ENCODE measurements at places on chromosomes 4 and X.

- DNase-seq = no peak
Measured at GRCh38 chrX:71618303-71618721, at the start of gene CXCR3. Gene CXCR3, minus strand, starts transcription at chrX:71618511. Its CDS starts 62 bp downstream, at chrX:71618449.

- no peak for DNase-seq
Measured at GRCh38 chr4:136864604-136865185, 667.6 kb downstream of the PCDH18 start.

DNA sequence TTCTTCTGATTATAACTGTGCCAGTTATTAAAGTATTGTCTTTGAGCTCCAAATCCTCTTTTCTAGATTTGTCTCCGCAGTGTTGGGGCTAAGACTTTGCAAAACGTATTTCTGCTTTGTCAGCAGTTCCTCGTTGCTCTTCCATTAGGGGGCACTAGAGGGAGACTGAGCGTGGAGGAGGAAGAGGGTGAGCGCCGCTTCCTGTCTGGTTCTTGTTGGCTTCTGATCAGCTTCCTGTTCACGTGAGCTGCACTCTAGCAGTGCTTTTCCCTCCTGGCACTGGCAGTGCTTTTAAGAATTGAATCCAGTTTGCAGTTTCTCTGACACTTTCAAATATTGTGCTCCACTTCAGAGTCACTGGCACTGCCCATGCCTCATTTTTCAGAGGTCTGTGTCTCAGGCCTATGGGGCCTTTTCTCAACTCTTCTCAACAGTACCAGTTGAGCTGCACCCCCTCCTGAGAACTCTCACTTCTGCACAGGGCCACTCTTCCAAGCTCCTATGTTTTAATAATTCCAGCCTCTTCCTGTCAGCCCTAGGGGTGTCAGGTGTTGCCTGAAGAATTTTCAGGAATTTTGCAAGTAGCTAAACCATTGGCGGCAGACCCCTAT, 54.4 kb upstream of the LCORL start:
- DNase-seq = no peak

GRCh38 chr4:21790438-21791029, 158.0 kb downstream of the KCNIP4 start:
- no peak for DNase-seq

GRCh38 chr4:149961876-149962597, 116.2 kb upstream of the DCLK2 start:
- no peak for DNase-seq

- DNase-seq = no peak
Measured at GRCh38 chr4:176830971-176831370, 38.2 kb upstream of the VEGFC start.

DNA sequence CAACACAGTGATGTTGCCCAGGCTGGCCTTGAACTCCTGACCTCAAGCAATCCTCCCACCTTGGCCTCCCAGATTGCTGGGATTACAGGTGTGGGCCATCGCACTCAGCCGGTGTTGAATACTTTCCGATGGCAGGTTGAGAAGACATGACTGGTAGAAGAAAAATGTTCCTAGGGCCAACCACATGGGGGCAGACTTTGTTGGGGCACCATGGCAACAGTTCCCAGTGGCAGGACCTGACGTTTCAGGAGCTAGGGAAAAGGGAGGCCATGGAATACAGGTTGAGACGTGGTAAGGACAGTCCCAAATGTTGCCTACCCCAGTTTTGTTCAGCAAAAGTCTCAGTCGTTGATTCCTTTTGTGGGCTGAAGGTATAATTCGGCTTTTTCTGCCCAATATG, 134.6 kb downstream of the ASMT start:
- DNase-seq = no peak

- DNase-seq = no peak
Measured at GRCh38 chrX:15848576-15848975, 6.0 kb downstream of the AP1S2 start.

DNA sequence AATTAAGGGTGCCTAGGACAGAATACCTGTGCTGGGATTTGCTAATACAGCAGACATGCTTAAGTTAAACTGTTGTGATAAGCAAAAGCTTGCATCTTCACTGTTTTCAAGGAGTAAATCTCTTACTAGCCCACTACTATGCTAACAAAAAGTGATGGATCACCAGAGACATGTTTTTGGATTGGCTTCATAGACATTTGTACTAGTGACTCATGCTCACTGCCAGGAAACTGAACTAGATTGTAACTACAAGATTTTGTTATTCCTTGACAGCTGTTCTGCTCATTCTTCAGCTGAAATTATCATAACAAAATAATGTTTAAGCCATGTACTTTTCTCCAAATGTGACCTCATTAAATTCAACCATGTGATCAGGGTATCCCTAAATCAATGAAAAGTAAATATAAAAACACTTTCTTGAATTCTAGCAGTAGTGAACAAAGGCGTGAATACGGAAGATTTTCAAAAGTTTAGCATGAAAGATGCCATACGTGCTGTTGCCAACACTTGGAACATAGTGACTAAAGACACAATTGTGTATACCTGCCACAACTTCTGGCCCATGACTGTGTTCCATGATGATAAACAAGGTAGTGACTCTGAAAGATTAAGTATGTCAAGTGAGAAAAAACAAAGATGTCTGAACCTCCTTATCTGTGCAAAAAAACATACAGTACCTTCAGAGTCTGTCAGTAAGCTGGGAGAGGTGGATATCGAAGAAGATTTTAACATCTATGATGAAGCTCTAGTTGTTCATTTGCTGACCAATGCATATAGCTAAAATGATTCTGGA, 154.0 kb downstream of the BTC start:
- DNase-seq = no peak

GRCh38 chrX:39258331-39258730, 457.1 kb downstream of the MID1IP1 start:
- no peak for DNase-seq

- no peak for DNase-seq
Measured at GRCh38 chrX:86263526-86263925, 115.3 kb downstream of the DACH2 start.

DNA sequence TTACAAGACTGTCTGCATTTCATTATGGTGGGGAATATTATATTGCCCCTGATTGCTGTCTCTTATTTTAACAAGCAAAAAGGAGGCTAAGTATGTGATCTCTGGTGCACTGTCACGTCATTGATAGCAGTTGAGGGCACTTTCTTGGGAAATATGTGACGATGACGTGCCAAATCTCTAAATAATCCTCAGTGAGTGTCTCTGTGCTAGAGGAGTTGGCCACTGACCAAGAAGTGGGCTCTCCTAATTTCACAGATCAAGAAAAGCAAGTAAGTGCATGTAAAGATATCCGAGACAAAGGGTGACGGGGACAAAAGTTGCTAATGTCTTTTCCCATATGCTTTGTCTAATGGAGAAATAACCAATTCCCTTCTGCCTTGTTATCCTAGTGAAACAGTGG, 487.4 kb upstream of the TENM3 start:
- DNase-seq = no peak

GRCh38 chr4:10667701-10668326, 16.8 kb downstream of the CLNK start:
- no peak for DNase-seq

DNA sequence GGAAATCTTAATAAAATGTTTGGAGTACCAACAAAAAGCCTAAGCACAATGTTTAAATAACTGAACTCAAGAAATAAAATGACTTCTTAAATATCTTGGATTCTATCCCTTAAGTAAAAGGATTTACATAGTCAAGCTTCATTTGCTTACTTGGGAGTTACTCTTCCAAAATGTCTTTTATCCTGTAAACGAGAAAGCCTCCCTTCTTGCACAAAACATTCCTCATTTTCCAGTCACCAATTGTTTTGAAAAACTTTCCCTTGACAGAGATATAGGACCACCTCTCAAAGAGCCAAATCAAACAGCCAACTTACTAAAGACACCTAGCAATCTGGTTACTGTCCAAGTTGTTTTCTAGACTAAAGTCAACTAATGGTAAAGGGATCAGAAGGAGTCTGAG, 18.6 kb downstream of the PDGFC start:
- DNase-seq = no peak

DNA sequence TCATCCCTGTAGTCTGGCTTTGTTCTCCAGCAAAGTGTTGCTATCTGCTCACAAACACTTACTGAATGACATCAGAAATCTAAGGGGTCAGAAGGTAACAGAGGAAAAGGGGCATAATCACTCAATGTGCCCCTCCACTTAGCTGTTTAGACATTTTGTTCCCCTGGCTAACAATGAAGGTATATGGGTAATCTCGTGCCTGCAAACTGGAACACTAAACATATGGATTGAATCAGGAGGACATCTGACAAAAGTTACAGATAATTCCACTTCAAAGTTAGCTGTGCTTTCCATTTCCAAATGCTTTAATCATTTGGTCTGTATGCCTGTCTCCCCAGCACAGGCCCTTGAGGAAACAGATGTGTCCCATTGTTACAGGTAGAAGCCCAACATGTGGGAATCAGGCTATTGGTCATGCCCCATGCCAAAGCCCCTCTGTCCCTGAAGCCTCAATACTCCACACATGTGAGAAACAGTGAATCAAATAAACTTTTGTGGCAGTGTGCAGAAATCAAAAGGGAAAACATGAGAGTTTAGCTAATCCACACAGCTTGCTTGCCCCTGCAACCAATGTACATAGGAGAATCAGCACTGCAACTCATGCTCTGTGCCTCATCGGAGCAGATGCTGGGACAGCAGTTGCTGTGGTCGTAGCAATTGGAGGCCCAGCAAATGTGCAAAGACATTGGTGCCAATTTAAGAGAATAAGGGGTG, 111.7 kb downstream of the RNF150 start:
- no peak for DNase-seq

- DNase-seq = no peak
Measured at GRCh38 chr4:87232216-87232615, 11.8 kb upstream of the KLHL8 start.

DNA sequence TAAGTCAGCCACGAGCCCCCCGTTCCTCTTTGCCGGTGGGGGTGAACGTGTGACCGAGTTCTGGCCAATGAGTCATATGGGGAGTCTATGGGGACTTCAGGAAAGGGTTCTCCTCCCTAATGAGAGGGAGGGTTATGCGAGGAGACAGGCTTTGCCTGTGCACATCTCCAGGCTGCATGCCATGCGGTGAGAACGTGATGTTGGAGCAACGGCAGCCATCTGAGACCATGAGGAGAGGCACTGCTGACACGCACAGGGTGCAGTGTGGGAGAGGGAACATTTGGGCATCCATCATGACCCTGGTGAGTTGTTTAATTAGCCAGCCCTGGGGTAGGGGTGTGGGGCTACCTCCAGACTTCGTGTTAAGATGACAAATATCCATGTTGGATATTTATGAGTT, 55.8 kb downstream of the ABLIM2 start:
- no peak for DNase-seq

- DNase-seq = no peak
Measured at GRCh38 chr4:20255823-20256222, 4.1 kb downstream of the SLIT2 start.

DNA sequence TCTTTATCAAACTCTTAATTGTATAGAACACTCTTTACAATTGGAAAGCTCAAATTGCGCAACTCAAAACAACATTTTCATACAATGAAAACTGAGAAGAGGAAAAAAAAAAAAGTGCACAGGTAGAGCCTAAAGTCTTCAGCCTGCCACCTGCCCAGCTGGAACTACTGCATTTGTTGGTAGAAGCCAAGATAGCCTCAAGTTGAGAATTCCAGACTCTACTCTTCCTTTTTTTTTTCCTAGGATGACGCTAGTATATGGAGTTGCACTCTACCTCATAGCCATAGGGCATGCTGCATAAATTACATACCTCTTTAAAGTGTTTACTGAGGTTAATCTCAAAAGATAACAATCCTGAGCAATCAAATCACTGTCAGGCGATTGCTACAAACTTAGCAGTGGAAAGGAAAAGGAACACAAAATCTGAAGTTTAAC, 13.6 kb downstream of the ABCG2 start:
- DNase-seq = no peak

DNA sequence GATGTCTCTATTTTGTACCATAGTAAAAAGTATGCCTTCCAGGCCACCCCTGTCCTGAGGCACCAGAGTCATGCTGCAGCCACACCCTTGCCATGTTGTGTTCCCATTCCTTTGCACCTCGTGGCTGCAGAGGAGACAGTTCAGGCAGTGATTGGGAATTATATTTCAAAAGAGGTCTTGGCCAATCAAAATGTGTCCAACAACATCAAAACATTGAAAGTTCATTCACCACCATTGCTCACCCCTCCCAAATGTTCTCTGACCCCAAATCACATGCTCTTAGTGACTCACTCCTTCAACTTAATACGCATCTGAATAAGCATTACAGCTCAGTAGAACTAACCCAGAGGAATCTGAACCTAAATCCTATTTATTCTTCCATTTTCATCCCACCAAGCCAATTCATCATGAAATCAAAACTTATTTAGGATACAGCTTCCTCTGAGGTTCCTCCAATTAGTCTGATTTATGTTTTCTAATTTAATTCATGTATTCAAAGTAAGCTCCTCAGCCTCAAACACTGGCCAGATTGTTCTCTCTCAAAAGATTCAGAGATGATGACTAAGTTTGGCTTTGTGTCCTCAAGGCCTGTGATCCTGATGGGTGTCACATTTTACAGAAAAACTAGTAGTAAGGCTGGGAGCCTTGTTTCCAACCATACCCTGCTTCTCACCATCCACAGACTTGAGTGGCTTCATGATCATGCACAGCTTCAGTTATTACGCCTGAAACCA, 323.2 kb upstream of the INTU start:
- no peak for DNase-seq

DNA sequence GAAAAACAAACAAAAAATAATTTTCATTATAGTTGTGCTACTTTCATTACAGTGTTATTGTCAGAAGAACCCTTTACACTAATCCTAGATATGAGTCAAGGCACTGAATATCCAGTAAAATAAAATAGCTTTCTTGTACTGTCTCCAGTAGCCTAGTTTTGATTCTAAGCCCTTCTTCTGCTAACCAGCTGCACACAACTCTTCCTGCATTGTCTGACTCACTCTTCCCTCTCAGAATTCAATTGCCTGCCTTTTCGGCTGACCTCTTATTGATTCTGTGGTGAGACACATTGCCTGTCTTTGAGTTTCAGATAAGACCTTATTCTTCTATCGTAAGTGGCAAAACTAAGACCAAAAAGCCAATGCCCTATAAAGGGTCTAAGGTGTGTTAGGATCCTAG, 26.7 kb upstream of the PCDH18 start:
- no peak for DNase-seq

DNA sequence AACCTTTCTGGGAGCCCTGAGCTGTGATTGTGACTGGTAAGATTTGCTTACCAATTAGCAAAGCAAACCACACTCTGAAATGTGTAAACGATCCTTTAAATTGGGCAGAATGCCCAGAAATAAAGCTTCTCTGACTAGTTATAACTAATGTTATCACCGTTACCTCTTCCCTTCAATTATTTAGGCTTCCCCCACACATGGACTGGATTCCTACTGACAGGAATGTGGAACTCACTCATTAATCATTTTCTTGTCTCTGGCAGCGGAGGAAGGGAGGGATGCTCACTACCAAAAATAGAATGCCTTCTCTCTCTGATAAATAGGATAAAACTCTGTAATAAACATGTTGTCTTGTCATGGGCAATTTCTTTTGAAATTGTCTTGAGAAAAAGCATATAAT, 25.3 kb upstream of the NWD2 start:
- no peak for DNase-seq

All from coronary artery (tissue), 2 donors.